AG09309 (cell line): ENCODE measurements at places on chromosomes 7 and 10.

DNA sequence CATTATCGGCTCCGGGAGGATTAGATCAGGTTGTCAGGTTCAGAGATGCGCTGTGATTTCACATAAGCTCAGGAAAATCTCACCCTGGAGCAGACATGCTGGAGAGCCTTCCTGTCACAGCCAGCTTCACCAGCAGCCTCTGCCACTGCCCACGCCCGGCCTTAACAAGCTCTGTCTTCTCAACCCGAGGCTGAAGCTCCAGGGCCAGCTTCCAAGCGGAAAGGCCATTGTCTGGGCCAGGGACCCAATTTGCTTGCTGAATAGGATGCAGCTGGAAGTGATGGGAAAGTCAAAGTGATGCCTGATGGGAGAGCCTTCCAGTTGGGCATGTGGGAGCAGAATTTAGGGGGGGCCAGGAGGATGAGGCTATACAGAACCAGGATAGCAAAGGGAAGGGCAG, 36.3 kb downstream of the C10orf105 start:
- DNase-seq: no peak

- no peak for DNase-seq
These were observed 159.8 kb downstream of the DNAJB6 start for GRCh38 chr7:157496416-157497275.

GRCh38 chr7:87359366-87359765, 13.9 kb downstream of the CROT start:
- no peak for DNase-seq

- no peak for DNase-seq
These were observed 42.0 kb downstream of the LYZL2 start for GRCh38 chr10:30587522-30588031.

DNA sequence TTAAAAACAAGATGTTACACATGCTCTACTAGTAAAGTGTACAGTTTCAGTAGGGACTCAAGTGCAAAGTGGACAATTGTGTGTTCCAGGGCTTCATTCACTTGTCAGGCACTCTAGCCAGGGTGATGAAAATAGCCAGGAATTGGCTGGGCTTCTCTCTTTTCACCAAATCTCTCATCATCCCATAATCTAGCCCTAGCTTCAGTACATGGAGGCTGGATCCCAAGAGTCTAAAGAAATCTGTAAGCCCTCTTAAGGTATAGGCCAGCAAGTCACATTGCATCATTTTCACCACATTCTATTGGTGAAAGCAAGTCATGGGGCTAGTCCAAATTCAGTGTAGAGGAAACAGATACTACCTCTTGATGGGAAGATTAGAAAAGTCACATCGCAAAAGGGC, 47.3 kb upstream of the C1GALT1 start:
- DNase-seq: no peak

DNA sequence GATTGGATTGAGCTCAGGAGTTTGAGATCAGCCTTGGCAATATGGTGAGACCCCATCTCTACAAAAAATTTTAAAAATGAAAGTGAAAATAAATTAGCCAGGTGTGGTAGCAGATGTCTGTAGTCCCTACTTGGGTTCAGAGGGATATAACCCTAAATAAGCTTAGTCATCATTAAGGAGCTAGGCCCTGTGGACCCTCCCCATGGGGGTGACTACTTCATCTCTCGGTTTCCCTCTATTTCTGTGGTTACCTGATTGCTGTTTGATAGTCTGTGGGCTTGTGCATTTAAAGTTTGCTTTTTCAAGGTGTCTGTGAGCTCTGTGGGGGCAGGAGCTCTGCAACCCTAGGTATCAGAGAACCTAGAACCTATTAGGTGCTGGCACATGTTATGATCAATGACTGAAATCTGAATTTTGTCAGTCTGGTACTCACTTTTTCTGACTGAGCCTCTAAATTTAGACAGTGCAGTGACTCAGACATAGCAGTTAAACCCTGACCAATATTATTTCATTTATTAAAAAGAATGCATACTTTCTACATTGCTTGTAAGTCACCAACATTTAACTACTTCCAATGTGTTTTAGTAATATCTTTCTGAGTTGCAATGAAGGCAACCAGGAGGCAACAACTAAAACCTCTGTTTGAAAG, 8.1 kb upstream of the CUZD1 start:
- DNase-seq: no peak

GRCh38 chr7:80843018-80843677, 75.7 kb downstream of the SEMA3C start:
- DNase-seq: no peak

DNA sequence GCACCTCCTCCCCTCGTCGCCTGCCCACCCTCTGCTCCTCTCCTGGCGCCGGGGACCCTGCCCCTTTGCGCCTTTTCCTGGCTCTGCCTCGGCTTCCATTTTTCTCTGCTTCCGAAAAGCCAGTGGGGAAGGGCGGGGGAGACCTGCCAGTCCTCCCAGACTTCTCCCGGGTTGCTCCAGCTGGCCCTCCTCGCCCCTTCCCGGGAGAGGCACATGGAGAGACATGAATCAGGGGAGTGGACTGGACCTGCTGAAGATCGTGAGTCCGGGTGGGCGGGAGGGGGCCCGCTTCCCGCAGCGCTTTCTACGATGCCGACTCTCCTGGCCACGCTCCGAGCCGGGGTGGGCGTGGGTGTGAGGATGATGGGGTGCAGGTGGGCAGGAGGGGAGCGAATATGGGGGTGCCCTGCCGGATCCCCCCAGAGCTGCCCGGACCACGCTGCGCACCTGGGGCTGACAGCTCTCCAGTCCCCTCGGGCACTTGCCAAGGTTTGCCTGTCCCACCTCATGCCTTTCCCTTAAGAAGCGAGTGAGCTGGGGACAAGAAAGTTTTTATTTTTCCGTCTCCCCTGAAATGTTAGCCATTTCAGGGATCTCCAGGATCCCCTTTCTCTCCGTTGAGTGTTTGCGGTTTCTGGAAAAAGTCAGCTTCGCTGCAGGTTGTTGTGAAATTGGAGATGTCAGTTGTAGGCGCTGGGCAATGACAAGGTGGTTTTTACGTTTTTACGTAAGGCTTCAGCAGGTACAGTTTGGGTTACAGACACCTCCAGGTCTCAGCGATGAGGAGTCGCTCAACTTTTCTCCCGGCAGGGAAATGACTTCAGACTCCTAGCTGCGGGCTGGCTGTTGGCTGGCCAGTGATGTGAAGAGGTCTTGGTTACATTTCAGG, 977 bp downstream of the CACNB2 start:
- no peak for DNase-seq

DNA sequence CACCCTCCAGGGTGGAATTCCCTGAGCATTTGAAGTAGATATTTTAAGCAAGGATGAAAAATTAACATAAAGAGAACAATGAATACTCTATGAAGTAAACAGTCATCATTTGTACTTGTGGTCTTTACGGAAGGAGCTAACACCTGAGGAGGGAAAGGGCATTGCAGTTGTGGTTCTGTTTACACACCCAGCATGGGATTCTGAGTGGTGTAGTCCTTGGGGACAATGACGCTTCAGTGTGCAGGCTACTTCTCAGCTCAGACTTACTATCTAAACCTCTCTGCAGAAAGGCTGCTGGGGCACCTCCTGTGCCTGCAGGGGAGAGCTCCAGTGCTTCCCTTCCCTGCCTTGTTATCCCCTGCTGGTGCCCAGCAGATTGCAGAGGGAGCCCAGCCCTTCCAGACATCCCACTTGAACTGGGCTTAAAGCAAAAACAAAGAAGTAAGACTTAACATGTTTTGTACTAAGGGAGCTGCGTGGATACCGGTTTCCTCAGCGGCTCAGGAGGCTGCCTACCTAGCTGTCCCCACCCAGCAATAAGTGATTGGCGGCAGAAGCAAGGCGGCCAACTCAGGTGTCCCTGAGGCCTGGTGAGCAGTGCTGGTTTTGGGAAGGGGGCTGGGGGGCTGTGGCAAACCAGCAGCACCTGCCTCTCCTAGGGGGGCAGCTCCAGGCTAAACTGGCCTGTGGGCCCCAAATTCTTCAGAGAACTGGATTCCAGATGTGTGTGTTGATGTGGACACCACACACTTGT, 89.1 kb downstream of the CELF2 start:
- DNase-seq: no peak

DNA sequence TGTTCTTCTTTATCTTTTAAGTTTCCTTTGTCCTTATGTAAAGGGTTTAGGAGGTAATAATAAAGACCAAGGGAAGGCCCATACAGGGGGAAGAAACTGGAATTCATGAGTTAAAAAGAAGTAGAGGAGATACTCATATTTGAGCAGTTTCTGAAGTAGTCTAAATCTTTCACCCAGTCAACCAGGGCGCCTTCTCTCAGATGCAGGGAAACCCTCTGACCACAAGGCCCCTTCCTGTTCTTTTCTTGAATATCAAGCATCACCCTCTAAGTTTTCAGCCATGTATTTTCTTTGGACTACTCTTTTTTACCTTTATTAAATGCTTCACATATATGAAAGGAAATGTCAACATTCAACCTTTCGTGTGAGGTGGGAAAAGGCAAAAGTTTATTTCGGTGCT, 630.8 kb downstream of the SUGCT start:
- no peak for DNase-seq

- no peak for DNase-seq
These were observed 239.5 kb downstream of the KIAA1217 start for GRCh38 chr10:24448351-24448999.

DNA sequence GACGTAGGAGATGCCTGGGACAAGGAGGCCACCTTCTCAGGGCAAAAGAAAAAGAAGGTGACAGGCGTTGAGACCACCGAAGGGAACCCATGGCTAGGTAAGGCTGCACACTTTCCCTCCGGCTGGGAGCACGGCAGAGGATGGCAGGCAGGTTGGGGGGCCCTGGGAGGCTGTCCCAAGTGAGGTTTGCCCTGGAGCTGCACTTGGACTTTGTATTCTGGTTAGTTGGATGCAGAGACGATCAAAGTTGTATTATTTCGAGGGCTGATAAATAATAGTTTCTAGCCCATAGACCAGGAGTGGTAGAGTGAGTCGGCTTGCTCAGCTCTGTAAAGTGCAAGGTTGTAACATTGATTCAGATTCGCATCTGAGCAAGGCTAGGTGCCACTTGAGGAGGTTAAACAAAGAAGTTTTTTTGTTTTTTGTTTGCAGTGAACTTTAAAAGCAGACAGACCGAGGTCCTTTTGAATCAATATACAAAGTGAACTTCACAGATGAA, 608 bp downstream of the ENTPD7 start:
- no peak for DNase-seq

DNA sequence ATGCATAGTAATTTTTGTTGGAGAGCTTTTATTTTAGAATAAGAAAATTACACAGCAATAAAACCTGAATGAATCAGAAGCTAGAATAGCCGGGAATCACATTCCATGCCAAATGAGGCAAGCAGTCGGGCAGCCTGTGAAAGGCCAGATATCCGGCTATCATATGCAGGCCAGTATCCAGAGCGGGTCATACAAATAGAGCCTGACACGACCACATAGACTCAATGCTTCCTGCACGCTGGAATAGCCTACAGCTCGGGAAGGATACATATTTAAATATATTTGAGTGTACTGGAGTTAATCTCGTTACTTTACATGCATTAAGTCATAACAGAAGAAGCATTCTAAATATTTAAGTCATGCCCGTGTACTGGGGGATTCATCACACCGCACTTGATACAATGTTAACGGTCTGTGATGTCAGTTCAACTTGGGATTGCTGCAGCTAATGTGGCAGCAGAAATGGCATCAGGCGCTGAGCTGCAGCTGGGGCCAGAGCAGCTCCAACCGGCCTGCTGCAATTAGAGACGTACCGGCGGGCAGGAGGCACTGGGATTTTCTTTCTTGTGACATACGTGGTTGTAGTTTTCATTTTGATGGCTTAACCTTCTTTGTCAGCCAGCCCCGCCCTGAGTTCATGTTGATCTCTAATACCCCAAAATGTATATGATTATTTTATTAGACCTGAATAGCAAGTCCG, 112.0 kb downstream of the EBF3 start:
- no peak for DNase-seq

GRCh38 chr7:158613481-158613880, 25.9 kb upstream of the PTPRN2 start:
- DNase-seq: no peak

- no peak for DNase-seq
These were observed 6.2 kb upstream of the TMEM243 start for GRCh38 chr7:87225696-87226095.
